ENCODE measurements at places on chromosomes 12 and 14. TPM values are rescaled to one million over a fixed set of nuclear protein-coding genes. Genes with fewer than 3 reads are reported as not detected.

GRCh38 chr14:72745991-72746980, 147.6 kb downstream of the DPF3 start:
- DNase-seq = no peak

- DNase-seq = no peak
Measured at GRCh38 chr12:49138587-49138986, 7.4 kb upstream of the TUBA1B start.

DNA sequence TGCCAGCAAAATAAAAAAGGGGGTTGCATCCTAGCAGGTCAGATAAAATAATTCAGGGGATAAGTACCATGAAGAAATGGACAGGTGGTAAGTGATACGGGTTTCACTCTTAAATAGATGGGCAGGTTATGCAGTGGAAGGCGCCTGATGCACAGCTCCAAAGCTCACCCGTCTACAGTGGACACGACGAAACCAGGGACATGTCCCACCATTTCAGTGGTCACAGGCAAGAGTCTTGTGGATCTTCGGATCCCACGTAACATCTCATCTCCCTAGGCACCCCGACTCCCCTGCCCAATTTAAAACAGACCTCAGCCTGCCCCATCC, 60.5 kb downstream of the DDX51 start:
- no peak for DNase-seq

- no peak for DNase-seq
Measured at GRCh38 chr12:91043408-91043807, 14.4 kb downstream of the KERA start.

GRCh38 chr14:81485372-81485771, 48.3 kb downstream of the SEL1L start:
- DNase-seq = no peak

GRCh38 chr14:88166616-88167015, 156.5 kb downstream of the KCNK10 start:
- DNase-seq = no peak

GRCh38 chr14:23514644-23514957, 37.0 kb downstream of the ZFHX2 start:
- DNase-seq = no peak

DNA sequence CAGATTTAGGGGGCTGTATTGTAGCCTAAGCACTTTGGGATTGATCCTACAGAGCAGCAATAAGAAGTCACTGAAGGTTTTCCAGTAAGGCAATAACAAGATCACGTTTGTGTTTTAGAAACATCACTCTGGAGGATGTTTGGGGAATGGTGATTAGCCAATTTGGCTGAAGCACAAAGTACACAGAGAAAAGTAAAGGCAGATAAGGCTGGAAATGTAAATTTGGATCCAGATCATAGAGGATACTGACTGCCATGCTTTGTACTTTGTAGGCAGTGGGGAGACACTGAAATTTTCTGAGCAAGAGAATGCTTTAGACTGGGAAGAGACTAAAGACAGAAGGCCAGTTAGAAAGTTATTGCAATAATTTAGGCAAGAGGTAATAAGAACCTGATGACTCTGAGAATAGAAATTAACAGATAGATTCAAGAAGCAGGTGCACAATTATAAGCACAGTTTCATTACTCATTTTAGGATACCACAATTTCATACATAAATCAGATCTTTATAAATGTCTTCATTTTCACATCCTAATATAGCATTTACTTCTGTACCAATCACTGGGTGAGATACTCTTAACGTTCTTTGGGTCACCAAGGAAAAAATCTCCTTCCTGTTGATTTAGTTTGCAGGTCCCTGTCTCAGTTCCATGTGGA, 314.5 kb upstream of the GARIN6 start:
- no peak for DNase-seq

GRCh38 chr12:26496170-26496569, 300.8 kb downstream of the SSPN start:
- no peak for DNase-seq

- no peak for DNase-seq
Measured at GRCh38 chr12:113640837-113641236, 169.2 kb upstream of the LHX5 start.

DNA sequence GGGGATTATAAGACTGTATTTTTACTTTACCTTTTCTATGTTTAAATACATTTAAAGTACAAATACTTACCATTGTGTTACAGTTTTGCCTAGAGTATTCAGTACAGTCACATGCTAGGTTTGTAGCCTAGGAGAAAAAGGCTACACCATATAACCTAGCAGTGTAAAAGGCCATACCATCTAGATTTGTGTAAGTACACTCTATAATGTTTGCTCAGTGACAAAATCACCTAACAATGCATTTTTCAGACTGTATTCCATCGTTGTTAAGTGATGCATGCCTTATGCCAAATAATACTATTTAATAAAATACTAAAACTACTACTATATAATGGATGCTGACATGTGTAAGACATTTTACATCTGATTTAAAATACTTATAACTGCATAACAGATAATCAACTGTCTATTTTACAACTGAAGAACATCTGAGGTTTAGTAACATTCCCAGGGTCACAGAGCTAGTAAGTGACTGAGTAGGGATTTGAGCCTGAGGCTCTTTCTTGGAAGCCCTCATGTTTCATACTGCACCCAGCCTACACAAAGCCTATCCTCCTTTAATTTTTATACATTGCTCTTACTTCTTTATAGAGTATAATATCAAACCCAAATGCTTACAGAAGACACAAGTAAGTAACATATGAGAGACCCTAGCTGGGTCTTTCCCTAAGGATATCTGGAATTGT, 296.8 kb downstream of the SYT1 start:
- no peak for DNase-seq

GRCh38 chr12:7612851-7613250, 52.9 kb downstream of the APOBEC1 start:
- no peak for DNase-seq

DNA sequence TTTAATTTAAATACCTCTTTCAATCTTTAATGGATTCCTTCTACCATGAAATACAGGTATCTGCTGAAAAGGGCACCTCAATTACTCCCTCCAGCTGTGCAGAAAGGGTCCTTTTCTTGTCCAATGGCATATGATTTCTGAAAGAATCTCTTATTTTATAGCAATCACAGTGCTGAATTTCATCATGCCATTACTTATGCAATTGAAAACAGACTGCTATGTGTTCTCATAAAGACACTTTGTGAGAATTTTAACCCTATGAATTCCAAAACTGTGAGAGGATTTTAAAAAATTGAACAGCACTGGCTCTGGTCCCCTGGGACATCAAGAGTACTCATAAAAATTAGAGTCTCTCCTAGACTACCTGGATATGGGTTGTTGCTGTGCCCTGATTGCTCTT, 45.9 kb upstream of the CNOT2 start:
- no peak for DNase-seq

DNA sequence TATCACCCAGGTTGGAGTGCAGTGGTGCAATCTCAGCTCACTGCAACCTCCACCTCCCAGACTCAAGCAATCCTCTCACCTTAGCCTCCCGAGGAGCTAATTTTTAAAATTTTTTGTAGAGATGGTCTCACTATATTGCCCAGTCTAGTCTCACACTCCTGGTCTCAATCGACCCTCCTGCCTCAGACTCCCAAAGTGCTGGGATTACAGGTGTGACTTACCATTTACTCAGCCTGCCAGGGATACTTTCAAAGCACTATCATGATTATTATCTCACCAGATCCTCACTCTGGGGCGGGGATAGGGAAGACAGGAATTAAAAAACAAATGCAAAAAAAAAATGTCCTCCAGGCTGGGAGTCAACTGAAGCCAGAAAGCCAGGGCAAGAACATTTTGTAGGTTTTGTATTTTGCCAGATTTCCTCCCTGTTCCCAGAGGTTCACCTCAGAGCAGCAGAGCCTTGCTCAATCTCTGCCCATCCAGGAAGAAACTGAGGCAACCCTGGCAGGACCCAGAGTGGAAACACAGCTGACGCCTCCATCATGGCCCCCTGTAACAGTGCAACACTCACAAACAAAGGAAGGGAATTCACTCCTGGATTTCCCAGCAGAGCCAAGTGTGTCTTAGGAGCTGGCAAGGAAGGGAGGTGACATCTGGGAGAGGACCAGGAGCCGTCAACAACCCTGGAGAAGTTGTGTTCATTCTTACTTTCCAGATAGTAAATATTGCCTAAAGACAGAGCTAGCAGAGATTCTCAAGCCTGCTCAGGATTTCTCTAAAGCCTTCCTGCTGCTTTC, 73.9 kb downstream of the IRF2BPL start:
- no peak for DNase-seq

DNA sequence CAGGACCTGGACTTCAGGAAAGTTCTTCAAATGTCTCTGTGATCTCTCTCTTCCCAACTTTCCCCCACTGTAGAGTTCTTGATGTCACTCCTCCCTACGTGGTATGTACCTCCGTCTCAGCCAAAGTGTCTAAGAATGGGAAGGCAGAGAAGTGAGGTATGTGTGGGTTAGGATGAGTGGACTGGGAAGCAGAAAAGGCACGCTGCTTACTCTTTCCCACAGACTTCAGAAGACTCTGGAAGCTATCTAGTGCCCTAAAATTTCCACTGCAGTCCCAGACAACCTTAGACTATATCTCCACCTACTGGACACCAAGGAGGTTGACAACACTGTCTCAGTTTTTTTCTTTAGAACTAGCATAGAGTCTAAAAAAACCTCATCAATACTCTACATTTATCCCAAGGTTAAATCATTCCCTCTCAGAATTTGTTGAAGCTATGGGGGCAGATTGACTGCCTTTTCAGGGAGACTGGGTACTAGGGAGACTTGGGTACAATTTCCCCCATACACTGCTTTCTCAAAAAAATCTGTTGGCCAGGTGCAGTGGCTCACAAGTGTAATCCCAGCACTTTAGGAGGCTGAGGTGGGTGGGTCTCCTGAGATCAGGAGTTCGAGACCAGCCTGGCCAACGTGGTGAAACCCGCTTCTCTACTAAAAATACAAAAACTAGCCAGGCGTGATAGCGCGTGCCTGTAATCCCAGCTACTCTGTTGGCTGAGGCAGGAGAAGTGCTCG, 20.6 kb upstream of the ITGA5 start:
- DNase-seq = no peak

DNA sequence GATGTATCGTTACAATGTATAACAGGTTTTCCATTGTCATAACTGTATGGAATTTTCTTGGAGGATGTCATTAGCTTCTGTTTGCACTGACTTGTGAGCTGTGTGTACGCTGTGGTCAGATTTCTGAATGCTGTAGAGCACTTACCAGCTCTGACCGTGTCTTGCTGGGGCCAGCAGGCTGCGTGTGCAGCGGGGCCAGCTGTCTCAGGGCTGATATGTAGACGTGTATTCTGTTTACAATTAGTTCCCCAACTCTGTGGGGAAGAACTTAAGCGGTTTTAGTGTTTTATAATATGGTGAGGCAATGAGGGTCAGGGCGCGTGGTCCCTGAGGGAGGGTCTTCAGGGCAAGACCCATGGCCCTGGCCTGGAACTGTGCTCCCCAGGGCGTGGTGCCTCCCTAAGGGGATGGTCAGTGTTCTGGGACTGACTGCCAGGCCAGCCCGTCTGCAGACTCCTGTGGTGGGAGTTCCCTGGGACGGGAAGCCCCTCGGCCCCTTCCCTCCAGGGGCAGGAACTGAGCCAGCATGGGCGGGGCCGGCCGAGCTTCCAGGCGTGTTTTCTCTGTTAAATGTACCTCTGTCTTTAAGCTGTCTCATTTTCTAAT, 18.7 kb downstream of the XRCC3 start:
- DNase-seq = peak; percentile 53

BTG1 gene
- total RNA-seq = 58.3 TPM

TGFB3 gene
- total RNA-seq = 34.2 TPM

CFAP251 gene
- total RNA-seq = 1.2 TPM

LRRIQ1 gene
- total RNA-seq = 0.27 TPM

ALG10B gene
- 7.8 TPM for total RNA-seq

Data from heart left ventricle (tissue), 16 donors.